Dorsolateral prefrontal cortex (tissue), 122 donors: ENCODE measurements at places on chromosomes 7 and 10. TPM values are rescaled to one million over a fixed set of nuclear protein-coding genes. Genes with fewer than 3 reads are reported as not detected.

Gene UCN3
- not detected for total RNA-seq

Gene CASD1
- 57.3 TPM for total RNA-seq

Gene PRXL2A
- 204 TPM for total RNA-seq

Gene LRRC18
- not detected for total RNA-seq

Gene LRRC4
- total RNA-seq: 138 TPM

Gene PDK4
- 146 TPM for total RNA-seq

Gene GPR15LG
- not detected for total RNA-seq

Gene CFAP69
- 12.8 TPM for total RNA-seq

Gene EPDR1
- total RNA-seq: 91.5 TPM

Gene HOXA3
- total RNA-seq: not detected

Gene FAM25G
- not detected for total RNA-seq

Gene ZNF775
- total RNA-seq: 16.0 TPM

Gene AMZ1
- 7.7 TPM for total RNA-seq

Gene HMX3
- not detected for total RNA-seq

Gene AHCYL2
- 74.1 TPM for total RNA-seq

Gene TMEM72
- not detected for total RNA-seq

Gene PDZD7
- 24.0 TPM for total RNA-seq

Gene PIP
- not detected for total RNA-seq
